Stimulated activated CD4-positive, alpha-beta T cell treated with anti-CD3 and anti-CD28 coated beads, Interleukin-12 subunit alpha, Interleukin-12 subunit beta, amount 100 ng/mL, for 48 hours (primary cell): ENCODE measurements at places on chromosomes 7 and 10.

DNA sequence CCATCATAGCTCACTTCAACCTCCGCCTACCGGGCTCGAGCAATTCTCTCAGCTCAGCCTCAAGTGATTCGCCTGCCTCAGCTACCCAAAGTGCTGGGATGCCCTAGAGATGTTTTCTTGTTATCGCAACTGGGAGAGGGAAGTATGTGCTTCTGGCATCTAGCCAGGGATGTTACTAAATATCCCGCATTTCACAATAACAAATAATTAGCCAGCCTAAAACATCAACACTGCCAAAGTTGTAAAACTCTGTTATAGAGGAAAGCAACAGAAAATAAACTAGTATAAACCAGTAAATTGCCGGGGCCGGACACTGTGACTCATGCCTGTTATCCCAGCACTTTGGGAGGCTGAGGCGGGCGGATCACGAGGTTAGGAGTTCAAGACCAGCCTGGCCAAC is 7.2 kb downstream of the INA start:
- no peak for DNase-seq

DNA sequence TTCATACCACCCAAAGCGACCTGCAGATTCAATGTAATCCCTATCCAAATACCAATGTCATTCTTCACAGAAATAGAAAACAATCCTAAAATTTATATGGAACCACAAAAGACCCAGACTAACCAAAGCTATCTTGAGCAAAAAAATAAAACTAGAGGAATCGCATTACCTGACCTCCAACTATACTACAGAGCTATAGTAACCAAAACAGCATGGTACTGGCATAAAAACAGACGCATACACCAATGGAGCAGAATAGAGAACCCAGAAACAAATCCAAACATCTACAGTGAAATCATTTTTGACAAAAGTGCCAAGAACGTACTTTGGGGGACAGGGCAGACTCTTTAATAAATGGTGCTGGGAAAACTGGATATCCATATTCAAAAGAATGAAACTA is 16.9 kb upstream of the CUL1 start:
- DNase-seq: no peak

DNA sequence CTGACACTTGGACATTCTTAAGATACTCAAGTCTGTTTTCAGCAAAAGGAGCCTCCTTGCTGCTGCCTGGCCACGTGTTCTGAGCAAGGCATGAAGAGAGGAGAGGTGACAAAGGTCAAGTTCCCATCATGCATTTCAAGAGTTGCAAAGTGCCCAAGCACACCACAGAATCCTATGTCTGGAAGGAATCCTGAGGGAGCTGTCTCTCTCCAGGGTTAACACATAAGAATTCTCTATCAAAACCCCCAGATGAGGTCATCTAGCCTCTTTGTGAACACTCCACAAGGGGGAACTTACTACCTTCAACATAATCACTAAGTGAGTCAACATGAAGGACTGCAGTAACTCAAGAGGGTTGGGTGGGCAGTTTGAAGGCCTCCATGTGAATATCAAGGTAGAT is 155.5 kb downstream of the RNF216 start:
- DNase-seq: no peak

- DNase-seq: no peak
Observed at GRCh38 chr7:19520392-19520791, 188.4 kb downstream of the POLR1F start.
